ENCODE measurements at places on chromosomes 12 and 14.

- DNase-seq: no peak
These were observed 29.8 kb upstream of the SINHCAF start for GRCh38 chr12:31355747-31356107.

DNA sequence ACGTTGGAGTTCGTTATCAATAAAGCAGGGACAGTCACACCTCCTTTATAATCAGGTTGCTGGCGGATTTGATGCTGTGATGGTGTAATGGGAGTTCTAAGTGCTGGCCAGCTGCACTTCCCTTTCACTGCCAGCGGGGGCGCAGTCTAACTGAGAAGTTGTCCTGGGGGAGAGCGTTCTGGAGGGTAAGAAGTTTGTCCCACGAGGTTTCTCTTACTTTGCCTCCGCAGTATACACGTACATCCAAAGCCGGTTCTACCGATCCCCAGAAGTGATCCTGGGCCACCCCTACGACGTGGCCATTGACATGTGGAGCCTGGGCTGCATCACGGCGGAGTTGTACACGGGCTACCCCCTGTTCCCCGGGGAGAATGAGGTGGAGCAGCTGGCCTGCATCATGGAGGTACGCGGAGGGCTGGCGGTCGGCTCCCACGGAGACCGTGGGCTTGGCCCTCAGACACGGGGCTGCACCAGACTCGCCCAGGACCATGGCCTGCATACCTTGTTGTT lies 42.7 kb downstream of the DYRK4 start:
- peak; percentile 94 for DNase-seq

- DNase-seq: no peak
These were observed 44.8 kb upstream of the ERGIC2 start for GRCh38 chr12:29425722-29426121.

- no peak for DNase-seq
These were observed 814.5 kb downstream of the RPS29 start for GRCh38 chr14:48771717-48772116.

- DNase-seq: peak; percentile 34
These were observed 864.6 kb upstream of the FBXO33 start for GRCh38 chr14:40296821-40297220.

DNA sequence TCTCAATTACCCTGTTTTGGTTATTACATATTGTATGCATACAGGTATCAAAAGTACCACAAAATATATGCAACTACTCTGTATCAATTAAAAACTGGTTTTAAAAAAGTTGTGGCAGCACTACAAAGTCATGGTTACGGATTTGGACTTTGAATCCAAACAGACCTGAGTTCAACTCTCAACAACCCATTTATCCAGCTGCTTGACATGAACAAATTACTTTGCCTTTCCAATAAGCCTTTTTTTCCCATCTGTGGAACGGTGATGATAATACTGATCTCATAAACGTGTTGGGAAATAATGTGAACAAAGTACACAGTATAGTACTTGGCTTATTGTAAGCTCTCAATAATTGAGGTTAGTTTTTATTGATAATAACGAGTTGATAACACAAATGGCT lies 85.0 kb downstream of the MNAT1 start:
- no peak for DNase-seq

GRCh38 chr14:57632649-57633048 lies 139.0 kb upstream of the CCDC198 start:
- DNase-seq: no peak

DNA sequence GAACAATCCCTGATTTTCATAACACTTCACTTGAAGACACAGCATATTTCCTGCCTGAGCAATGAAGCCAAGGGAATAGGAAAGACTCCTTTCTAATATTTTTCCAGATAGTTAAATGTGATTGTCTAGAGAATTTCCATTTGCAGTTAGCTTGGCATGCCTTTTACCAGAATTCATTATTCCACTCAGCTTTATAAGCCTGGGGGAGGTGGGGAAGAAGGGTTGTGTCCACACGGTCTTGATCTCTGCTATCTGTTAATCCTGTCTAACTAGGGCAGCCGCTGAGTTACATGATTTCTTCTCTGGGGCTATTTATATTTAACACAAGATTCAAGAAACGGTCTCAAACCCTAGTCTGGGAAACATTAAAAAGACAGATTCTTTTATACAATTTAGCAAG lies 146.6 kb upstream of the FSCB start:
- DNase-seq: peak; percentile 5

DNA sequence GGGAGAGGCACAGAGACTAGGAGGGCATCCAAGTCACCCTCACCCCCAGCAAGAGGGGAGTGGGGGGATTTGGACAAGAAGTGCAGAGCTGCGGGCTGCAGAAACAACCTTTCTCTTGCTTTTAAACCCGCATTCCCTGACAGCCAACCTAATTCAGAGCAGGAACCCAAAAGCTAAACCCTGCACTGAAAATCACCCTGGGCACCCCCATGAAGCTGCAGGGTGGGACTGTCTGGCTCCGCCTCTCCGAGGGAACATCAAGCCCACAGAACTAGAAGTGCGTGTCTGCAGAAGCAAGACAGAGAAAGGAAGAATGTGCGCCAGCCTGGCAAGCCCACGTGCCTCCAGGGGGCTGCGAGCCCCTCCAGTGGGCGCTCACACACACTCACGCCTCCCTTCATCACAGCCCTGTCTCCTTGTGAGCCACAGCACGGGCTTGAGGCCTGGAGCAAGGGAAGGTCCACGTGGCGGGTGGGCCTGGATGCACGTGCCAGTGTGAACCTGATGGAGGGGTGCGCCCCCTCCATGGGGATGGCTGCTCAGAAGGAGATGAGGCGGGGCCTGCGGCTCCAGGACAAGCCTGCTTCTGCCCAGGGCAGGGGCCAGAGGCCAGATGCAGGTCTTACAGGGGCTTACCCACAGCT lies 27.8 kb upstream of the PNMA1 start:
- DNase-seq: peak; percentile 80

All from eye (tissue), 1 donor.